A549 (cell line): ENCODE measurements at places on chromosomes 7 and 10.
A peak's percentile ranks its signal among the peaks of the same experiment; 100 is the strongest.

DNA sequence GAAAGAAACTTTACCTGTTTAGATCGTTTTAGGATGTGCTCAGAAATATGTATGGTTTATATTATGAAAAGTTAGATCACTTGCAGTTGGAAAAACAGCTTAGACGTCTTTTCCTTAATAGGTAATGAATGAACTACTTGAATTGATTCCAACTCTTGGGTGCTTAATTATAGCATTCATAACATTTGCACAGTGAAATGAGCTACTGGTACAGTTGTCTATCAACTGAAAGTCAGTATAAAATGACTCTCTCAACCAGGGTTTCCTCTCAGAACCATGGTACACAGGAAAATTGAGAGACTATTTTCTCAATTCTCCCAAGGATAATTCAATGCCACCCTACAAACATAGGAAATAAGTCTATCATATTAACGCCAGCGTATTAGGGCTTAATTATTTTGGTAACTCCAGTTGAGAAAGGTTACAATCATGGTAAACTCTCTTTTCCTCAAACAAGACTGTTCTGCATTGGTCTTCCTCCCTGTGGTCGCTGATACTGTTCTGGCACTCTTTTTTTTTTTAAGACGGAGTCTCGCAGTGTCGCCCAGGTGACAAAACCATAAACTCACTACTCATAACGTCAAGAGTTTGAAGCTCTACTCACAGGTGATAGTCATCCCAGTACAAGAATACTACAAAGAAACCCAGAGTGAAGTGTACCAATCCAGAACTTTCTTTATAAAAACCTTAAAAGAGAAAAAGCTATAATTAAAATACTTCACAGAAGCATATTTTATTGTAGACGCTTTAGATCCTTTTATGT, 2.0 kb downstream of the ANLN start:
- DNase-seq = no peak

- DNase-seq = no peak
Measured at GRCh38 chr10:47418966-47419365, 34.9 kb upstream of the ZNF488 start.

GRCh38 chr10:3067118-3067858, at the start of gene PFKP:
Gene PFKP, plus strand, starts transcription at chr10:3067548. Its CDS starts 48 bp downstream, at chr10:3067596.
- peak; percentile 49 for DNase-seq

GRCh38 chr7:41054960-41055661, 647.8 kb downstream of the INHBA start:
- DNase-seq = no peak

DNA sequence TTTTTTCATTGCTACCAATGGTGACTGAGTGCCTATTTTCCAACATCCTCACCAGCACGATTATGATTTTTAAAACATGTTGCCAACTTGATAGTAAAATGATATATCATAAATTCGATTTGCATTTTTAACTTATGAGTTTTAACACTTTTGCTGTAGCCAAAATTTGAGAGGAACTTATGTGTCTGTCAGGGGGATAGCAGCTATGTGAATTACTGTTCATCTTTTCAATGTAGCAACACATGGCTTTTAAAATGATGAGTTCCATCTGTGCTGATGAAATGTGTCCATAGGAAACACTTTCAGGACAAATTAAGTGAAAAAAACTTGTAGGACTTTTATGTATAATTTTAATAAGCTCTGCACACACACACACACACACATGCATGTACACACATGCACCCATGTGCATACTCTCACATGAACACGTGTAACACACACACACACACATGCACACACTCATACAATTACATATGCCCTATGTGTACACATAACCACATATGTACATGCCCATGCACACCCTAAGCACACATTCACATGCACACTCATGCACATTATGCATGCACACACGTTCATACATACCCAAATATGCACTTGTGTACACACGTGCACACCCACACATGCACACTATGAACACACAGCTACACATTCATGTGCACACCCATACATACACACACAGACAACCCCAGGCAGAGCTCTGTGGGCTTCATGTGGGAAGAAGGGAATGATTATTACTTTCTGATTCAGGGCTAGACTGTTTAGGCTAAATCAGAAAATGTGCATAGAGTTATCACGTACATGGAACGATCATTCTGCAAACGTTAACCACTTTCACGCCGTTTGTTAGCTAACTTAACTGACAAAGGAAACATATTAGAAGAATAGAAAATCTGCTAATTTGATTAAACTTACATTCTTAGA, 68.9 kb downstream of the C10orf143 start:
- no peak for DNase-seq

DNA sequence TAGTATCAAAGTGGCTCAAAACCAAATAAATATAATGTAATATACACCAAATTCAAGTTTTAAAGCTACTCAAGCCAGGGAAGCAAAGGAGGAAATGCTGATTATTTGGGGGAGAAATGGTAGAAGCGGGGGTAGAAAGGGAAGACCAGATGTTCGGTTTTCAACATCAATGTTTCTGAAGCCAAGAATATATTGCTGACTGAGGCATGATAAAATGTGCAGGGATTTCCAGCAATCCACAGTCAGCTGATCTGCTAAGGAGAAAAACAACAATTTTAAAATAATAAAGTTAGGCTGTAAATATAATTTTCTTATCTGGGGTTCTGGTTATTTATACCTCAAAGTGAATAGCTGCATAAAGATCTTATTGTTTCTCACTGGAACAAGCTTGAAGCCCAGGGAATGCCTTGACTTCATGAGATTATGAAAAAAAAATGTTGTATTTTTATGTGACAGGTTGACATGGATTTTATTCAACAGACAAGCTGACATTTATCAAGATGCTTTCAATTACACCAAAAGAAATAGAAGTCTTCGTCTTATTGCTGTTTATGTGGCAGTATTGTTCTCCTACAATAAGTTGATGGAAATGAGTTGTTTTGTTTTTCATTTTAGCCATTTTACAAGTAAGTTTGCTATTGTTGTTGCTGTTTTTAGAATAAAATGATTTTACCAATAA, 28.6 kb upstream of the BMPER start:
- no peak for DNase-seq

- DNase-seq = no peak
Measured at GRCh38 chr10:63376560-63377304, 89.0 kb downstream of the JMJD1C start.

- DNase-seq = no peak
Measured at GRCh38 chr7:125279961-125280360, 350.3 kb upstream of the POT1 start.

- DNase-seq = no peak
Measured at GRCh38 chr10:34916314-34916713, 101.2 kb upstream of the PARD3 start.

DNA sequence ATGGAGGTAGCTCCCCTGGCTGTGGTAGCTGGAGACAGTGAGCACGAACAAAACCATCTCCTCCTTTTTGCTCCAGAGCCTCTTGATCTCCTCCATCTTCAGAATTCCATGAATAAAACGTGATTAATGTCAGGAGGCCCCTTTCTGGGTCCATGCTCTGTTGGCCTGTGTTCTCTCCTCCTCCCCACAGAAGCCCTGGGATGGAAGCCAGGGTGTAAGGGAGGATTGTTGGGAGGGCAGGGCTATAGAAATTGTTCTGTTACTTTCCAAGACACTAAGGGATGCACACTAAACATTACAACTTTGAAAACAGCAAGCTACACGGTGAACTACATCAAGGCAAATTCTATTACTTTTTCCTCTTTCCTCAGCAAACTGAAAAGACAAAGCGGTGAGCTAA, 96.3 kb downstream of the RNF216 start:
- DNase-seq = no peak

GRCh38 chr10:94216201-94216600, 146.5 kb downstream of the NOC3L start:
- no peak for DNase-seq

DNA sequence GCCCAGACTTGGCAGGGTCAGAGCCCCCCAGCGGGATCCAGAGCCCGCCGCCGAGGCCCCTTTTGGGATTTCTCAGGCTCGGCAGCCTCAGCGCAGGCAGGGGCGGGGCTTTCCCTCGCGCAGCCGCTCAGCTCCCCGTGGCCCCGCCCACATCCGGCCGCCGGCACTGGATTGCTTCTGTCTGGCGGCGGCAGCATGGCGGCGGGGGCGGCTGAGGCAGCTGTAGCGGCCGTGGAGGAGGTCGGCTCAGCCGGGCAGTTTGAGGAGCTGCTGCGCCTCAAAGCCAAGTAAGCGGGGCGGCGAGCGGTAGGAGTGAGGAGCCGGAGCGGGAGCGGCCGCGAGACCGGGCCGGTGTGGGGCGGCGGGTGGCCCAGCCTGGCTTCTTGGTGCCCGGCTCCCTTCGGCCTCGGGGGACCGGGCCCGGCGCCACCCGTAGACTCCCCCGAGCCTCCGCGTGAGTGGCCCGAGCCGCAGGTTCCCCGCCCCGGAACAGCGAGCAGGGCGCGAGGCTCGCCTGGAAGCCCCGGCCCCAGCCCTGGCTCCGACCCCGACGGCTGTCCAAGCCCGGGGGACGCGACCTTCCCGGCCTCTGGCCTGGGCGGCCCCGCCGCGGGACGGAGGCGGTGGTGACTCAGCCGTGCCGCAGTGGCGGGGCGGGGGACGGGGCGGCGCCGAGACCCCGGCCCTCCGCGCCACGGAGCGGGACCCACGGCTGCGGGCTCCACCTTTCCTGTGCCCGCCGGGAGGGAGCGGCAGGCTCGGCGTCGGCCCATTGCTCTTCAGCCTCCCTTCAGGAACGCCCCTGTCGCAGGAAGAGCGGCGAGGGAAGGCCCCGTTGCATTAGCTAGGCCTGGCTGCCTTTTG, at the start of gene GLRX3:
Gene GLRX3 (plus strand): TSS at position 166 of the 864 bp plus-strand sequence. CDS start 30 bp downstream, at position 196.
- DNase-seq = peak; percentile 83

DNA sequence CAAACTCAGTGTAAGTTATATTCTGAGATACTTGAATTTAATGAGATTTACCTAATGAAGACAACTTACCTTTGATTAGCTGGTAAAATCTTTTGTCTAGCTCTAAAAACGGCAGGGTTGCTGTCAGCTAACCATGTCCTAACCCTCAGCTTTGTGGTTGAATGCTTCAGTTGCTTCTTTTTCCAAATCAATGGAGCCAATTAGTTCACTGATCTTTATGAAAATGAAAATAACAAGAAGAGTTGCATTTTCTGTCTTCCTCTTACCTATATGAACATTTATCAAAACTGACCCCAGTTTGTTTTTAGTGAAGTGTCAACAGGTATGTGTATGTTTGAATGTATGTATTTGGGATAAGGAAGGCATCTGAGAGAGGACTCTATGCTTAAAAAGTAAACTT, 253.1 kb upstream of the MTPN start:
- no peak for DNase-seq

DNA sequence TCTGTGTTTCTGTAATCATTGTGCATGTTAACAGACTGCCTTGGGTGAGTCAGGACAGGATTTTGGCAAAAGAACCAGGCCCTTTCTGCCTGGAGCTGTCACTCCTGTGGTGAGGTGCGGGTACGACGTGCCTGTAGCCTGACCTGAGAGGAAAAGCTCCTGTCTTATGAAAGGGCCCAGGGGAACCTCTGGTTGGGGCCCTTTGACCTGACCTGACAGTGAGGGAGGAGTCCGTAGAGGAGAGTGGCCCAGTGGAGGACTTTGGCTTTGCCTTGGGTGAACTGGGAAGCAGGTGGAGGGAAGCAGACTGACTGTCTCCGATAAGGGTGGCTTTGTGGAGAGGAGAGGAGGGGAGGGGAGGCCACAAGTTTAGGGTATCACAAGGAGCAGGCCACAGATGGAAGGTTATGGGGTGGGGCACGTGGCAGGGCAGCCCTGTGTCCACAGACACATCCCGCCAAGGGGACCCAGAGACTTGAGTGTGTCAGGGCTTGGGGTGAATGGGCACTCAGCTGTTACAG, 6.9 kb downstream of the PFKP start:
- no peak for DNase-seq

GRCh38 chr10:681670-682318, 7.7 kb downstream of the DIP2C start:
- DNase-seq = no peak

DNA sequence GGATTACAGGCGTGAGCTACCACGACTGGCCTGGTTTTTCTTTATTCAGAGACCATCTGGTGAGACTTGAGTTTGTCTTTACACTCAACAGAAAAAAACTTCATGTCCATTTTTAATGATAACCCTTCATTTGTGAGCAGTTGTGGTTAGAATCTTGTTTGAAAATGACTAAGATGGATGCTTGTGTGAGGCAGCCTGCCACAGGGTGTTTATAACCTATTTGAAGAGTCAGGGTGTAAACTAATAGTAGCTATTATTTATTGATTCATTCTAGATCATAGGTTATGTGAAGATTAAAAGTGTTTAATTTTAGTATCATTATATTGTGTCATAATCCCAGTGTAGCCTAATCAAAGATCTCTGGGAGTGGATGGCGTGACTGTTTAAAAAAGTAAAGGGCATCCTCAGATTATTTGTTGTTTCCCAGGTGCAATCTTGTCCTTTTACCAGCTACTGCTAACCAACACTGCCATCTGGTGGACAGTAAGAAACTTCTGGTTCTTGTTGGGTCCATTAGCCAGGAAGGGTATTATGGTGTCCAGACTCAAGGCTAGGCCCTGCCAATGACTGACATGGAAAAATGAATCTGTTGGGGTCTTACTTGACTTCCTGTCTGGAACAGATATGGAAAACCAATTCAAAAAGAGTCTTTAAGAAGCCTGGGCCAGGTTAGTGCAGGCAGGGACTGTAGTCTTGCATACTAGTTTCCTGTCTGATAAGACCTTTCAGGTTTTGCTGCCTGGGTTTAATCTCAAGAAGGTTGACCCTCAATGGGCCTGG, 24.9 kb downstream of the NRBF2 start:
- peak; percentile 57 for DNase-seq

GRCh38 chr7:87876869-87877234, 559 bp downstream of the DBF4 start:
- DNase-seq = peak; percentile 62

DNA sequence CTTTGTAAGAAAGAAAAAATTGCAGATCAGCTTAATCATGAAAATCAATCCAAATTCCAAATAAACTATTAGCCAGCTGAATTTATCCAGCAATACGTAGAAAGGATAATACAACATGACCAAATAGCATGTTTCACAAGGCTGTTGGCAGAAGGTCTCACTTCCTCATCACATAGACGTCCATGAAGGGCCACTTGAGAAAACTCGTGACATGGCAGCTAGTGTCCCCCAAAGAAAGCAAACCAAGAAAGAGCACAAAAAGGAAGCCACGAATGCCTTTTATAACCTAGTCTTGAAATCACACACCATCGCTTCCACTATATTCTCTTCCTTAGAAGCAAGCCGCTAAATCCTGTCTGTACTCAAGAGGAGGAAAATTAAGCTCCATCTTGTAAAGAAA, 105.6 kb upstream of the NRBF2 start:
- DNase-seq = no peak

DNA sequence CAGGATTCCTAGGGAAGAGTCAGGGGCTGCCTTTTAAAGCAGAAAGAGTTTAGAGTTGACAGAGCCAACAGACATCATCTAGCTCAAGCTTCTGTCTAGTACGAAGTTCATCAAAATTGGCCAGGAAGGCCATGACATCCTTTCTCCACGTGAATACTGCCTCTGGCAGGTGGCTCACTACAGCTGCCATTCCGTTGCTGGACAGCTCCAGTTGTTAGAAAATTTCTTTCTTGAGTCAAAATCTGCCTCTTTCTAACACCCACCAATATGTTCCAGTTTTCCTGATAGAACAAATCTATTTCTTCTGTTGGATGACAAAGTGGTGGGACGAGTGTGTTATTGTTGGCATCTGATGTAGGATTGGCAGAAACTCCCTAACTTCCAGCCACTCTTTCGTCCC, 154.9 kb downstream of the ADRA2A start:
- no peak for DNase-seq

- DNase-seq = no peak
Measured at GRCh38 chr10:89242345-89242684, 9.3 kb downstream of the LIPA start.
